IPS DF 6.9 (cell line): ENCODE measurements at places on chromosomes 3 and 15.

DNA sequence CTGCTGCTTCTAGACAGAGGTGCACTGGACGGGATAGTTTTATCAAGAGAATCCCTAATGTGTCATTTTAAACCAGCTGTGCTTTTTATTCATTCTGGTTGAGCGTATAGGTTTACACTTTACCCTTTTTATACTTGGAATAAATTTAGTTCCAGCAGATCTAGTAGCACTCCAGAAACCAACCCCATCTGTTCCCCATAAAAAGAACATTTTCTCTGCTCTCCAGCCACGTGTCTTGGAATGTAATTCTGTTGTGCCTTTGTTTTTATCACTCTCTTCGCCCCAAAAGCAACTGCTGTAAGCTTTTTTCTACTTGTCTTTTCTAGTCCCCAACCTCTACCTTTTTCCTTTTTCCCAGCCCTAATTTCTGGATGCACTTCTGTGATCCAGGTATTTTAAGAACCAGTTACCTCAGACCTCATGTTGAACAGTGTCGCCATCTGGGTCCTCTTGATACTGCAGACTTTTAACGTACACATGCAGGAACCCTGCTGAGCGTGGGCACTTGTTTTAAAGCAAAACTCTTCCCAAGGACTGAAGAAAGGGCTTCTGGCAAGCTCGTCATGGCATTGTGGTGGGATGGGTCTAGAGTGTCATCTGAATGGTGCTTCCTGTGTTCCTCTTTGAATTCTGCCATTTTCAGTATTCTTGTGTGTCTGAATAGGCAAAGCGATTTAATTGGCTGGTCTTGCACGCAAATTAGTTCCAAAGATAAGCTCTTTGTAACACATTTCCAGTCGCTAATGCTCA lies 5.7 kb upstream of the EXOG start:
- H3K4me1 ChIP-seq = no peaks in the 10 kb centered on the region
- no peak overlapping the region for H3K4me3 ChIP-seq
- no peak for DNase-seq
- no peak overlapping the region for H3K27ac ChIP-seq
- peaks cover 7% of the 10 kb centered on the region; the same call in 1 of the 2 replicates for H3K36me3 ChIP-seq
- H3K27me3 ChIP-seq = no peaks in the 10 kb centered on the region

GRCh38 chr15:72281713-72282112 lies 9.4 kb upstream of the PARP6 start:
- no peaks in the 10 kb centered on the region for H3K36me3 ChIP-seq
- H3K27me3 ChIP-seq = no peaks in the 10 kb centered on the region
- no peak overlapping the region for H3K27ac ChIP-seq
- DNase-seq = no peak
- no peak overlapping the region for H3K4me3 ChIP-seq

- no peaks in the 10 kb centered on the region for H3K27me3 ChIP-seq
- no peak overlapping the region for H3K4me3 ChIP-seq
- no peak overlapping the region for H3K27ac ChIP-seq
- no peak for DNase-seq
Observed at GRCh38 chr15:85761635-85762034, 33.1 kb downstream of the KLHL25 start.

DNA sequence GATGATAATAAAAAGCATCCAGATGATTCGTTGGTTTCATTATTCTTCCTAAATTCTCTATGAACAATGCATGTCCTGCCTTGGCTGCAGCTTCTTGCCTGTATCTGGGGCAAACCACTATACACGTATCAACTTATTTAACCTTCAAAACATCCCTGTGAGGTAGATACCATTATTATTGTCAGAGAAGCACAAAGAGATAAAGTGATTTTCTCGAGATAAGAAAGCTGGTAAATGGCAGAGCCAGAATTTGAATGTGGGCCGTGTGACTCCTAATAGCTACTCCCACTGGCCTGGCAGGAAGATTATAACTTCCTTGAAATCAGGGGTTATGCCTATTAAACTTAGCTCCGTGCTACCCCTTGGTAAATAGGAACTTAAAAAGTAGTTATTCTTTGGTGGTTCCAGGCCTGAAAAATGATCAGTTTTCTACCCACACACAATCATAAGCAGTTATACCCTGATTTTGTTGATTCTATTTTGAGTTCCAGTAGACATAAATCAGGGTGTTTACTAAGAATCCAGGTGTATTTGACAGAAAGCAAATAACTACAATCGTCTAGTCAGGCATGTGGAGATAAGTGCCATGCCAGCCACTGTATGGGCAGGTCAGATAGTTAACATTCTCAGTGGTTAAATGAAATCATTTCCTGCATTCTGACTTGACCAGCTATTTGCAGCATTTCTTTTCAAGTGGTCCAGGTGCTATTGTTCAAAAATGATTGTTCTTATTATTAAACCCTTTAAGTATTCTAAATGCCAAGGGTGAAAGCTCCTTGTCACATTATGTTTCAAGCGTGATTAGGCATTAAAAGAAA lies 99.2 kb upstream of the LRRN1 start:
- no peaks in the 10 kb centered on the region for H3K36me3 ChIP-seq
- H3K27ac ChIP-seq = no peak overlapping the region
- no peaks in the 10 kb centered on the region for H3K27me3 ChIP-seq
- no peak for DNase-seq

DNA sequence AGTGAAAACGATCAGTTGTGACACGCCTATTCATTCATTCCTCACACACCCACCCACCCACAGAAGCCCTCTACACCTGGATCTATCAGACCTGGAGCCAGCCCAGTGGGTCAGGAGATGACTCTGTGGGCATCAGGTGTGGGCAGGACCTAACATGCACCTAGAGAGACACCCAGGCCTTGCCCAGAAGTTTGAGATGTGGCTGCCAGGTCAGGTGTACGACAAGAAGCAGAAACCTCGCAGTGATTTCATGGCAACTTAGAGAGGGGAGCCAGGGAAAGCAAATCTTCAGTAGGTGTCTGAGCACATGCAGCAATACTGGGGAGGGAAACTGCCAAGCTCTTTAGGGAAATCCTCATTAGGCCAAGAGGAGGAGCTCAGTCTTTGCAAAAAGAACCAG lies 264.7 kb upstream of the ROPN1 start:
- no peaks in the 10 kb centered on the region for H3K36me3 ChIP-seq
- no peak overlapping the region for H3K27ac ChIP-seq
- H3K4me1 ChIP-seq = no peaks in the 10 kb centered on the region; the same call in 1 of the 2 replicates

DNA sequence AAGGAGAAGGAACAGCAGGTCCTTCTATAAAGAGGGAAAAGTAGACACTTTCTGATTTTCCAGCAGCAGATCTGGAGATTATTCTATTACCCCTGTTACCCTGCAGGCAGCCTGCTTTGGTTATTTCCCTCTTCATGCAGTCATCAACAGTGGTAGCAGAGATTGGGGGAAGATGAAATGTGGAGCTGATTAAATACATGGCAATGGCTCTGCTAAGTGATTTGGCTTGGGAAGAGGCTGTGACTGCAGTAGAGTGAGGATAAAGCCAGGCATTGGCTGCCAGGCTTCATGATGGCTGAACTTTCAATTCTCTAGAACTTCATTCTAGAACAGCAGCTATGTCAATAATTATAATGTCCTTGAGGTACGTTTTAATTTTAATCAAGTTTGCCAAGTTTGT lies 29.1 kb downstream of the PTX3 start:
- no peaks in the 10 kb centered on the region for H3K36me3 ChIP-seq
- no peaks in the 10 kb centered on the region for H3K4me1 ChIP-seq
- DNase-seq = no peak
- H3K27ac ChIP-seq = no peak overlapping the region

GRCh38 chr3:35664460-35664919 lies 25.2 kb downstream of the ARPP21 start:
- no peak overlapping the region for H3K27ac ChIP-seq
- H3K36me3 ChIP-seq = no peaks in the 10 kb centered on the region
- H3K27me3 ChIP-seq = no peaks in the 10 kb centered on the region
- no peaks in the 10 kb centered on the region for H3K4me1 ChIP-seq
- DNase-seq = no peak

- no peaks in the 10 kb centered on the region for H3K27me3 ChIP-seq
- no peak for DNase-seq
Observed at GRCh38 chr3:175307642-175308041, 448.5 kb downstream of the NAALADL2 start.

DNA sequence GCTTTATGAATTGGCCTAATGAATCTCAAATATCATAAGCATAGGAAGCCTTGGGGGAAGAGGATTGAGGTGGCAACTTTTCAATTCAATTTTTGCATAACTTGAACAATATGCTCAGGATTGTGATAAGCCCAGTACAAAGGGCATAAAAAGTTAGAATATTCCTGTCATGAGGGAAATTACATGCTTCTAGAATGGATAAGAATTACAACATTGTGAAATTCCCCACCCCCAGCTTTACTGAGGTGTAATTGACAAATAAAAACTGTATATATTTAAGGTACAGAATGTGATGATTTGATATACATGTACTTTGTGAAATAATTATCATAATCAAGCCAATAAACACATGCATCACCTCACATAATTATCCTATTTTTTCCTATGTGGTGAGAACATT lies 132.6 kb upstream of the TNIK start:
- H3K4me1 ChIP-seq = no peaks in the 10 kb centered on the region
- no peaks in the 10 kb centered on the region for H3K27me3 ChIP-seq
- H3K4me3 ChIP-seq = no peak overlapping the region
- no peaks in the 10 kb centered on the region for H3K36me3 ChIP-seq
- no peak overlapping the region for H3K27ac ChIP-seq
- no peak for DNase-seq

- DNase-seq = no peak
- H3K4me1 ChIP-seq = no peaks in the 10 kb centered on the region
- H3K27me3 ChIP-seq = no peaks in the 10 kb centered on the region
Observed at GRCh38 chr3:184110316-184110725, 13.5 kb downstream of the HTR3E start.

DNA sequence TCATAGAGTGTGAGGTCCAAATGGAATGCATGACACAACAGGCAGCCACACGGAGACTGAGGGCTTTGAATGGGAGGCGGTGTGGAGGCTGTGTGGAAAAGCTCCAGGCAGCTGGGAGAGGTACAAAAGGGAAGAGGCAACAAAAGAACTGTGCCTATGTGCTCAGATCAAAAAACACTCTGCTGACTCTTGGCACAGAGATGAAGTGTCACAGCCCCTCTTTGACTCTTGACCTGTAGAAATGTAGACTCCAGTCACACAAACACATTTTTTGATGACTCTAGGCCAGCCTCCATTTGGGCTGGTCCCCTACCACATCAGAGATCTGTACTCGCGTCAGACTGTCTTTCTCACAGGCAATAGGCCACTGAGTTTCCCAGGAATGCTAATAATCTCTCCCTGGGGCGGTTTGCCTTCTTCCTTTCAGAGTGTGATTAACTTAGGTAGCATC lies 456.0 kb downstream of the TUSC7 start:
- no peak for DNase-seq
- no peaks in the 10 kb centered on the region for H3K27me3 ChIP-seq
- no peak overlapping the region for H3K27ac ChIP-seq
- no peaks in the 10 kb centered on the region for H3K36me3 ChIP-seq
- H3K4me1 ChIP-seq = no peaks in the 10 kb centered on the region
- H3K4me3 ChIP-seq = no peak overlapping the region
